ENCODE measurements at places on chromosomes 7 and 10.

DNA sequence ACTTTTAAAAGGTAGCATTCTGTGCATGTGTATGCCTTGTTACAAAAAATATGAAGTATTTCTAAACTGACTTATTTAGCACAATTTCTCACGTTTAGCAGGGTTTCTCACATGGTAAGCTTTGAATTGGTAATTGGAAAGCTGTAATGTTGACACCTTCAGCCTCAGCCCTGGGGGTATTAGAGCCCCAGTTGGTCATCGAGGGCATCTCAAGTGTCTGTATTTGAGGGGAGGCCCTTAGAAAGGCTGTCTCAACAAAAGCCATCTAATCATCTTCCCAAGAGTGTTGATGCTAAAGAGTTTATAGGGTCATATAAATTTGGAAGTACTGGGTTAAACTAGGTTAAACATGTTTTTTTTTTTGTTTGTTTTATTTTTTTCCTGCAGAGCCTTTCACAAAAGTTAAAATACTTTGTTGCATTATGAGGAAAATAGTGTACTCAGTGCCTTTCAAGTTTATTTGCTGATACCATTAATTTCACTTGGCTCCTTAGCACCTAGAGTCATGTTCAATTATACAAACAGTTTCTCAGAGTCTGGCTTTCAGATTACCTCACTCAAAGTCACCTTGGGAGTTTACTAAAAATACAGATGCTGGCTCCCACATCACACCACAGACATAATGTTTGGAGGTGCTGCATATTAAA lies 134.0 kb downstream of the CD36 start:
- no peak for DNase-seq

DNA sequence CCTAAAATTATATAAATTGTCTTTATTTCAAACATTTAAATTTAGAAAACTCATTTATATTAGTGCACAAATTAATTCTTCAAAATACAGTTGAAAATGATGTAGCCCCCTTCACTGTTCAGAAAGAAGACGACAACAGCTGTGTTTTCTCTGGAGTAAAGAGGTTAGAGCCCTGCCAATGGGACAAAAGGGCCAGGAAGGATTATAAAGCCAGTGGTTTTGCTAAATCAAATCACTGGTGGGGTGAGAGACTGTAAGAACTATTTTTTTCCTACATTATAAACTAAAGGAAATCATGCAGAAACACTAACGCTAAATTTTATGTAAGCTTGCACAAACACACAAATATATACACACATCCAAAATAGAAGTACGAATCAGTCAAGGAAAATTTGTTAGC lies 386.6 kb downstream of the PARD3 start:
- DNase-seq, result no peak

GRCh38 chr10:130810856-130811255 lies 500.7 kb downstream of the TCERG1L start:
- DNase-seq, result no peak

DNA sequence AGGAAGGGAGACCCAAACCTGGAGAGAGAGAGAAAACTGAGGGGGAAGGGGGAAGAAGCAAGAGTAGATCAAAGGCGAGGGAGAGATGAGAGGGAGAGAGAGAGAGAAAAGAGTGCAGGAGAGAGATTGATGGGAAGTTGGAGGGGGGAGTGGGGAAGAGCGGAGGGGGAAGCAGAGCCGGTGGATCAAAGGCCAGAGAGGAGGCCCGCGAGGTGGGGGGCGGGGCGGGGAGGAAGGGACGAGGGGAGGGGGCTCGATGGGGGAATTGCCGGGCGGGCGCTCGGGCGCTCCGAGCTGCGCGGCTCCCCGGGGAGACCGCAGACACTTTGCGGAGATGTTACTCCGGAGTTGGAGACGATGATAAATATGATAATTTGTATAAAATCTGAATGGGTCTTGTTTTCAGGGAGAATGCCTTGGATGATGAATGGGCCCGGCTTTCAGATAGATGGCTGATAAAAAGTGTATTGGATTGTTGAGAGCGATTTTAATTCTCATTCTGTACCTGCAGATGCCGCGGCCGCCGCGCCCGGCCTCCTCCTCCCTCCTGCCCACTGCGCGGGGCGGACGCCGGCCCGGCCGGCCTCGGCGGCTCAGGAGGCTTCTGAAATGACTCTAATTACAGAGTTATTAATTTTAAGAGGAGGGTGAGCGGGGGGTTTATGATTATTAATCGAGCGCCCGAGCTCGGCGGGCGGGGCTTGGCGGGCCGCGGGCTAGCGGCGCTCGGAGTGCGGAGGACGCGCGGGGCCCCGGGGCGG lies 21.4 kb upstream of the PAX2 start:
- no peak for DNase-seq

DNA sequence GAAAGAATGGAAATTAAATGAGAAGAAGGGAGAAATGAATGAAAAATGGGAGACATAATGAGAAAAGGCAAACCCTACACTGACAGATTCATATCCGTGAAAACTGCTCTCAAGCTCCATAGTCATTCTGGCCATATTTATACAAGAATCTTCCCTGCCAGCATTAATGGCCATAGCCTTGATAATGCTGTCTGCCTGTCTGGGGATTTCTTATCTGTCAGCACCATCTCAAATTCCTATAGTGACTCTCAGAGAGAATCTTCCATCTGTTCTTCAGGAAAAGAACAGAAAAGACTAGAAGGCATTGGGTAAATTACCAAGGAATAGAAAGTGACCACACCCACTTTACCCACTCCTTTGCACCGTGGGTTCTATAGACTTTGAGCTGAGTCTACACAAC lies 295.9 kb downstream of the PLXNA4 start:
- no peak for DNase-seq

- DNase-seq, result no peak
These were observed 515.7 kb upstream of the GALNT17 start for GRCh38 chr7:70616211-70616610.

- DNase-seq, result peak; percentile 7
These were observed 81.8 kb downstream of the PAX2 start for GRCh38 chr10:100826983-100827818.

- DNase-seq, result no peak
These were observed 14.1 kb downstream of the PDZD8 start for GRCh38 chr10:117360994-117361667.

GRCh38 chr7:152522571-152523067 lies 86.8 kb upstream of the KMT2C start:
- DNase-seq, result no peak

- DNase-seq, result no peak
These were observed 65.9 kb downstream of the FGFR2 start for GRCh38 chr10:121532292-121532864.

DNA sequence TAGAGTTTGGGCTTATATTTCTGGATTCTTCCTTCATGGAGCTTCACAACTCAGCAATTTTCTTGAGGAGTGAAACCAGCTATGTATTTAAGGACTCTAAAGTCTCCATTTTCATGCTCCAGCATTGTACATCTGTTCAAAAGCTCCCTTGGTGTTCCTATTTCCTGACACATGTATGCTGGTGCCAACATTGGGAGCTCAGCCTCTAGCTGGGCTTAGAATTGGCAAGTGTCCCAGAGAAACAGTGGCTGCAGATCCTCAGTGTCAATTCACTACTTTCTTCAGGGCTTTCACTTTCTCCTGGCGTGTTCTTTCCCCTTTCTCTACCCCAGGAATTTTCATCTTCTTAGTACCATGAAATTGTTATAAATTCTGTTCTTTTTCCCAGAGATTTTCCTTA lies 103.1 kb downstream of the ZNF467 start:
- no peak for DNase-seq
